GM23248 (cell line): ENCODE measurements at places on chromosomes 5 and 9. TPM values are rescaled to one million over a fixed set of nuclear protein-coding genes. Genes with fewer than 3 reads are reported as not detected.

GRCh38 chr9:133005957-133006356 is 24.8 kb upstream of the GTF3C5 start:
- no peak overlapping the region for H3K27ac ChIP-seq
- peaks cover 11% of the 10 kb centered on the region for H3K27me3 ChIP-seq
- no peak for DNase-seq
- no peaks in the 10 kb centered on the region for H3K4me1 ChIP-seq
- H3K4me3 ChIP-seq = no peak overlapping the region

- DNase-seq = no peak
- no peaks in the 10 kb centered on the region for H3K4me1 ChIP-seq
- H3K36me3 ChIP-seq = no peaks in the 10 kb centered on the region
- no peaks in the 10 kb centered on the region for H3K27me3 ChIP-seq
- H3K27ac ChIP-seq = no peak overlapping the region
These were observed 76.6 kb downstream of the RORB start for GRCh38 chr9:74573640-74574191.

DNA sequence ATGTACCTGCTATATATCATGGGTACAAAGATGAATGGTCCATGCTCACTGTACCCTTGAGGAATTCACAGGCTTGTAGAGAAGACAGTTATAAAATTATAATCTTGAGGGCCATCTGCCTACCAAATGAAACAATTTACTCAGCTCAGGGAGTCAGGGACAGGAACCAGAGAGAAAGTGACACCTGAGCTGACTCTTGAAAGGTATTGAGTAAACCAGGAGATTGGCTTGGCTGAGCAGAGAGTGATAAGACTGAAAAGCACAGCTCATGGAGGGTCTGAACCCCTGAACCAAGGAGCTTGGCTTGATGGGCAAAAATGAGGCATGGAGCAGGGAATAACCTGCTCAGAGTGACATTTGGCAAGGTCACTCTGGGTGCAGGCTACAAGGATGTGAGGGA is 147.3 kb downstream of the FAM114A2 start:
- H3K4me1 ChIP-seq = peaks cover 8% of the 10 kb centered on the region
- no peak overlapping the region for H3K4me3 ChIP-seq
- H3K27ac ChIP-seq = no peak overlapping the region

- no peak overlapping the region for H3K4me3 ChIP-seq
- H3K27ac ChIP-seq = no peak overlapping the region
- no peaks in the 10 kb centered on the region for H3K36me3 ChIP-seq
- no peak for DNase-seq
- no peaks in the 10 kb centered on the region for H3K4me1 ChIP-seq
- H3K27me3 ChIP-seq = peaks cover 50% of the 10 kb centered on the region
These were observed 108.4 kb downstream of the KCNIP1 start for GRCh38 chr5:170612256-170612678.

GRCh38 chr9:137838576-137838975 is 39.0 kb upstream of the CACNA1B start:
- no peak overlapping the region for H3K4me3 ChIP-seq
- H3K4me1 ChIP-seq = no peaks in the 10 kb centered on the region

GRCh38 chr5:157745041-157745456 is 1.5 kb downstream of the LSM11 start:
- no peak for DNase-seq
- peaks cover 6% of the 10 kb centered on the region for H3K4me1 ChIP-seq
- no peaks in the 10 kb centered on the region for H3K36me3 ChIP-seq

DNA sequence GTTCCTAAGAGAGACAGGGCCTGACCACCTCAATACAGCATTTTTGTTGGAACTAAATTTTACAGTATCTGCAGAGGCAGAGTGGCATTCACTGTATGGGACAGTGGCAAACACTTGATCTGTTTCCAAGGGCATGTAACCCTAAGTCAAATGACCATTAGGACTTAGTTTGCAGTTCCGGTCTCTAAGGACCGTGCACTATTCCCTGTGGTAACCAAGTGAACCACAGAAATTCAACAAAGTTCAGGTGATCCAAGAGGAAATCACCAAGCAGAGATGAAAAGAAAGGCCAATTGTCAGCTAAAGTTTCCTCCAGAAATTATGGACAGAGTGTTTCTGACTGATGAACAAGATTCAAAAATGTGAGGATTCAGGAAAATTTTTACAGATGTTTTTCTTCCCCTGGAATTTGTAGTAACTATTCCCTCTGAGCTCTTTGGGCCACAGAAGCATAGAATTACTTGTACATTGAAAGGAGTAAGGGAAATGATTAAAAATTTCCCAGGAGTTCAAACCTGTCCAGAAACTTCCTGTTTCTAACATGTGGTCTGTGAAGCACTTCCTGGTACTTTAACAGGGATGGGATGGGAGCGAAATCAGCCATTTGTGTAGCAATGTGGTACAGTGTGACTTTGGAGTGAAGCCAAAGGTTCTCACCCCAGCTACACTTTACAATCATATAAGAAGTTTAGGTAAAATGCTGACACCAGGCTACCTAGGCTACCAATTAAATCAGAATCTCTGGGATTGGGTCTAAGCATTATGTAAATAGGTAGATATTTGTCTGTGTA is 266.1 kb upstream of the MAP3K1 start:
- no peak overlapping the region for H3K4me3 ChIP-seq
- H3K27me3 ChIP-seq = peaks cover 12% of the 10 kb centered on the region
- H3K4me1 ChIP-seq = peaks cover 10% of the 10 kb centered on the region; the same call in 1 of the 2 replicates
- H3K27ac ChIP-seq = no peak overlapping the region

DNA sequence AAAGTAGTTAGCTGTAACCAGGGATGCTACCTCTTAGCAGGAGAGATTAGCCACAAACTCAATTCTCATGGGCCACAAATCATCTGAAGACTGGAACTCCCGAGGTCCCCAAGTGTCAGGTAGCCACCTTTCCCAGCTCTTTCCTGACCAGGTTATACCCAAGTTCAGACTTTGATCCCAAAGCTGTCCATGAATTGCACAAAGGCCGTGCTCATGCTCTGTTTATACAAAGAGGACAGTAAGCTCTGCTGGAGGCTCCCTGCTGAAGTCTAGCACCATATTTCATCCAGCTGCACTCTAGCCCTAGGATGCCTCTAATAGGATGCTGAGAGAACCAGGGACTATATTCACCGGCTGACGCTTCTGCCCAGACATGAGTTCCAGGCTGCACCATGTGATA is 271.0 kb upstream of the ADAMTSL1 start:
- peaks cover 43% of the 10 kb centered on the region for H3K27me3 ChIP-seq
- H3K4me1 ChIP-seq = no peaks in the 10 kb centered on the region
- H3K27ac ChIP-seq = no peak overlapping the region
- no peak for DNase-seq
- H3K4me3 ChIP-seq = no peak overlapping the region
- H3K36me3 ChIP-seq = no peaks in the 10 kb centered on the region

- no peaks in the 10 kb centered on the region for H3K27me3 ChIP-seq
- H3K27ac ChIP-seq = no peak overlapping the region
- no peak for DNase-seq
- no peaks in the 10 kb centered on the region for H3K36me3 ChIP-seq
These were observed 2.2 kb upstream of the CLINT1 start for GRCh38 chr5:157860898-157861890.

DNA sequence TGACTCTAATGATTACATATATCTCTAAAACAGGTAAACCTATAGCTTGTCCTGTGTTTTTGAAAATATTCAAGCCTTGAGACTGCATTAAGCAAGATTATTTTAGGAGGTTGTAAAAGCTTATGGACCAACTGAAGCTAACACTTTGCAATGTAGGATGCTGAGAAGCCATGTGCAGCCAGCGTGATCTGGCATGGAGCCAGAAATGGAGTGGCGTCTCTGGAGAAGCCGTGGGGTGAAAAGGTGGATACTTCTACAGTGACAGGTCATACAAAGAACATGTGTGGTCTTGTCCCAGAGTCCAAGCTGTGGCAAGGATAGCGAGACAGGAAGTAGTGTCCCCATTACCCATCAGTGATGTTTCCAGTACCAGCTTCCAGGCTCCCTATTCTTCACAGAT is 100.8 kb upstream of the CD180 start:
- DNase-seq = no peak
- H3K27ac ChIP-seq = no peak overlapping the region
- 0 out of 2 replicates have a peak, but pooled peaks cover 11% of the 10 kb centered on the region for H3K27me3 ChIP-seq
- H3K4me3 ChIP-seq = no peak overlapping the region
- H3K4me1 ChIP-seq = peaks cover 33% of the 10 kb centered on the region

DNA sequence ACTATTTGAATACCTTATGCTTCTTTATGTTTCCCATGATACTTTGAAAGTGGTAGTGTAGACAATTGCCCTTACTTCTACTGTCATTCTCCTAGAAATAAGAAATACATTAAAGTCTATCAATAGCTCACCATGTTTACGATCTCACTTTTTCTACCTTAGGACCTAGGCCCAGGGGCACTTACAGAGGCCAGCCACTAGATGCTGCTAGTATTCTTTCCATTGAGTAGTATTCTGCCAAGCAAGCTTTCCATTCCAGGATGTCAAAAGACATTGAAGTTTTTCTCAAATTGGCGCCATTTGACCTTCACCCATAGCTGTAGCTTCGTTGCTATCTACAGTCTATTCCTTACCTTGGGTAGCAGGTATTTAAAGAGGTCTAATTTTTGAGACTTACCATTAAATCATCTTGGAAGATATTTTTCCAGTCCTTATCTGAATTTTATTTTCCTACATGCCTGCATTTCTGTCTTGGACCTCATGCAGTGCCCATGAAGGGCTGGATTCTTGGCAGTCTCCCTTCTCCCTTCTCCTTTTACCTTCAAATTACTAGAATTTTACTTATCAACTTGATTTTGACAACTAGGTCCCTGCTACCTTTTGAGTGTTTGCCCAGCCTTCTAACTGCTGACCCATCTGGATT is 246.0 kb upstream of the NUDT12 start:
- H3K27me3 ChIP-seq = no peaks in the 10 kb centered on the region
- no peaks in the 10 kb centered on the region for H3K36me3 ChIP-seq
- no peaks in the 10 kb centered on the region for H3K4me1 ChIP-seq
- no peak overlapping the region for H3K4me3 ChIP-seq

MED10 gene
- total RNA-seq = 11.5 and 27.2 TPM in 2 replicates

LRRC19 gene
- not detected in 2 replicates for total RNA-seq

SLC45A2 gene
- not detected in 2 replicates for total RNA-seq

GMCL2 gene
- total RNA-seq = not detected in 2 replicates

MOB3B gene
- not detected in 2 replicates for total RNA-seq

FRMD3 gene
- 0.13 and 0.32 TPM in 2 replicates for total RNA-seq
